ENCODE measurements at places on chromosomes 1 and 21. TPM values are rescaled to one million over a fixed set of nuclear protein-coding genes. Genes with fewer than 3 reads are reported as not detected.

The CLDN14 gene
- total RNA-seq: not detected

The CAMK2N1 gene
- 10.2 TPM for total RNA-seq

The SPOCD1 gene
- 42.2 TPM for total RNA-seq

The LCE2B gene
- total RNA-seq: not detected

The CASQ2 gene
- total RNA-seq: not detected

- H3K27ac ChIP-seq: no peak overlapping the region
- DNase-seq: no peak
- H3K27me3 ChIP-seq: peaks cover 2% of the 10 kb centered on the region
- H3K36me3 ChIP-seq: no peaks in the 10 kb centered on the region
Observed at GRCh38 chr1:14726606-14727005, 128.1 kb downstream of the KAZN start.

DNA sequence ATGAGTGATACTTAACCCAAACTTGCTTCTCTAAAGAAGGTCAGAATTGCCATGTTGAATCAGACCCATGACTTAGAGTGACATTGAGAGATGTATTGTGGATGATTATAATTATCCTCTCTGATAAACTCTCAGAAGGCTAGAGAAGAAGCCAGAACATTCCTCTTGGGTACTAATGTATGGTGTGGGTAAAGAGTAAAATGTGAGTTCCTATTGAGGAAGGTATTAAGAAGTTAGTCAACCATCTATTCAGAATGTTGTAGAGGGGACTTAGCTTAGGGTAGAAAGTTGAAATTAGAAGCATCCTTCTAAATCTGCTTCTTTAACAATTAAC is 7.3 kb downstream of the GMEB1 start:
- H3K27ac ChIP-seq: no peak overlapping the region
- H3K4me3 ChIP-seq: no peak overlapping the region
- peaks cover 7% of the 10 kb centered on the region for H3K4me1 ChIP-seq

DNA sequence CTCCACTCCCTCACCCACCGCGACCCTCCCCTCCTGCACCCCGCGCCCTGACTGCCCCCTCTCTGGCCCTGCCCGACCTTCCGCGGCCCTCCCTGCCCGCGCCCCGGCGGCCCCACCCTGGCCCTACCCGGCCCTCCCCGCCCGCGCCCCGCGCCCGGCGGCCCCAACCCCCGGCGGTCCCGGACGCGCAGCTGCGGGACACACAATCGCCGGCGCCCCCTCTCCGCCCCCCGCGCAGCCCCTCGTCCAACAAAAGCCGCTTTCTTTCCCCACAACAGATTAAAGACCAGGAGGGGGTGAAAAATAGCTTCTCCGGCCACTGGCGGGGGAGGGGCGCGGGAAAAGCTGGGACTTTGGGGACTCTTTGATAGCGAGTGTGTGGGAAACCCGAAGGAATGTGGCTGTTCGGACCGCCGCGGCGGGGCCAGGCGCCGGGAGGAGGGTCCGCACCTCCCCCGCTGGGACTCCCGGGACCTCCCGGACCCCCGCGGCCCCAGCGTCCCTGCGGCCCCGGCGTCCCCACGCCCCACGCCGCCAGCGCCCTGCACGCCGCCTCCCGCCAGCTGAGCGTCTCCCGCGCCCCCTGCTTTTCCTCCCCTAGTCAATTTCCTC is 8.8 kb upstream of the ID3 start:
- no peaks in the 10 kb centered on the region for H3K36me3 ChIP-seq
- H3K27me3 ChIP-seq: no peaks in the 10 kb centered on the region
- no peak for DNase-seq

DNA sequence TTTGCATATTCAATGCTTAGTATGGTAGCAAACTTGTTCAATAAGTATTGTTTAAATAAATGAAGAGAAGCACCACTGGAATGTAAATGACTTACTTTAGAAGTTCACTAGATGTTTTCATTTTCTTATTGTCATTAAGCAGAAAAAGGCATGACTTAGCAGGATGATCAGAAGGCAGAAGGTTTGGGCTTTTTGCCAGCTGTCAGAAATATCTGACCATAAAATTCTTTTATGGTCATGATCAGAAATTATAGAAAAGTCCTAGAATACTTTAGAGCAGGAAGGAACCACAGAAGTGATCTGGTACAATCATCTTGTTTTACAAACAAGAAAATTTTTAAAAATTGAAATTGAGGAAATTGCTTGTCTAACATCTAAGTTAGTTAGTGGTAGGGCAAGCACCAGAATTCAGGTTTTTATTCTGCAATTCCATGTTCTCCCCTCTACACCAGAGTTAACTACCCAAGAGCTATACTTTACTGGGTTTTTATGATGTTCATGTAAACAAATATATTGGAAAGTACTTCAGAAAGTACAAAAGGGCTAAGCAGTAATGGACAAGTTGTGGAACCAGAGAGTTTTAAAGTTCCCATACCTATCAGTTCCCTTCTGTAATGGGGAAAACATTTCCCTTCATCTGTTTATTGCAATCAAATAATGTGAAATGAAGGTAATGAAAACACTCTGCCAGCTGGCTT is 10.1 kb downstream of the FMO5 start:
- no peak overlapping the region for H3K4me3 ChIP-seq
- no peak overlapping the region for H3K27ac ChIP-seq
- no peak for DNase-seq
- H3K36me3 ChIP-seq: no peaks in the 10 kb centered on the region
- H3K27me3 ChIP-seq: no peaks in the 10 kb centered on the region

GRCh38 chr1:84090447-84091245 is 53.4 kb upstream of the PRKACB start:
- H3K4me1 ChIP-seq: no peaks in the 10 kb centered on the region
- H3K36me3 ChIP-seq: peaks cover 5% of the 10 kb centered on the region
- no peak overlapping the region for H3K4me3 ChIP-seq
- no peak for DNase-seq
- H3K27me3 ChIP-seq: no peaks in the 10 kb centered on the region
- no peak overlapping the region for H3K27ac ChIP-seq

DNA sequence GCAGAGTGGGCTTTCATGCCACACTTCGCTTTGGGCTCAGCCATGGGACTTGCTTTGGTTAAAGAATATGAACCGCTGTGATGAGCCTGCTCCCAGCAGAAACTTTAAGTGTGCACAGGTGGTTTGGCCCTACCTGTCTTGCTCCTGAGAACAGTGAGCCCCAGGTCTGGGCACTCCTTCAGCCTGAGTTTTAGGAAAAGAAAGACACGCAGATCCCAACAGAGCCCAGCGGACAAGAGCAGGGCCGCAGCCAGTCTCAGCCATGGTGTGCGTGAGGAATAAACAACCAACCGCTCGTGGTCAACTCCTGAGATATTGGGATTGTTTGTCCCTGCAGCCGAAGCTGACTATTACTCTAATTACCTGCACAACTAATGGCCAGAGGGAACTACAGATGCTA is 217.1 kb upstream of the C1orf174 start:
- no peaks in the 10 kb centered on the region for H3K27me3 ChIP-seq
- no peaks in the 10 kb centered on the region for H3K36me3 ChIP-seq
- no peak for DNase-seq
- H3K27ac ChIP-seq: no peak overlapping the region
- no peaks in the 10 kb centered on the region for H3K4me1 ChIP-seq

DNA sequence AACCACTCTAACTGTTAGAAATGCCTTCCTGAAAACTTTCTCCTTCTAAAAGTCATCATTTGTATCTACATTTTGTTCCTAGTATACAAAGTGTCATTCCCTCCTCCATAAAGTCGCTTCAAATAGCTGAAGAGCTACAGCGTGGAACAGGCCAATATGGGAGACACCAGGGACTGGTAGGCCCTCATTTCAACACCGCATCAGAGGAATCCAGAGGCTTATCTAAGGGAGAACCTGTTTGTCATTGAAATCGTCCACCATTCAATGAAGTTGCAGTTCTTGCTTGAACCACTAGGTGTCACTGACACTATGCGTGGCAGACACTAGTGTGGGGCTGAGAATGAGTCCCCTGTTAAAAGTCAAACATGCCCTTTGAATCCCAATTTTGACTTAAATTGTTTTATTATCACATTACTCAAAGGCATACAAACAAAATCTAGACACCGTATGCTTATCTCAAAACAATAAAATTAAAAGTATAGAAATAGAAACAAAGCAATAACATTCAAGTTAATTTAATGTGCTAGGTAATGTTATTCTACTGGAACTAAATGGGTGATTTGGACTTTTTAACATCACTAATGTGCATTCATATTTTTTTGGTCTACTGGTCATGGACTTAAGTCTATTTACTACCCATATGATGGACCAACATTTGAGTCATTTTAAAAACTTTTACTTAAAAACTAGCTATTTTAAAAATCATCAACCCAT is 182.3 kb downstream of the FCRL5 start:
- no peak overlapping the region for H3K4me3 ChIP-seq
- no peaks in the 10 kb centered on the region for H3K36me3 ChIP-seq
- no peaks in the 10 kb centered on the region for H3K4me1 ChIP-seq
- H3K27me3 ChIP-seq: peaks cover 1% of the 10 kb centered on the region
- DNase-seq: peak; percentile 43

- H3K27ac ChIP-seq: peak overlapping the region; percentile 44
- H3K4me3 ChIP-seq: no peak overlapping the region
- peaks cover 22% of the 10 kb centered on the region for H3K36me3 ChIP-seq
- no peaks in the 10 kb centered on the region for H3K27me3 ChIP-seq
- DNase-seq: no peak
Observed at GRCh38 chr1:88802404-88802803, 89.0 kb downstream of the GTF2B start.

DNA sequence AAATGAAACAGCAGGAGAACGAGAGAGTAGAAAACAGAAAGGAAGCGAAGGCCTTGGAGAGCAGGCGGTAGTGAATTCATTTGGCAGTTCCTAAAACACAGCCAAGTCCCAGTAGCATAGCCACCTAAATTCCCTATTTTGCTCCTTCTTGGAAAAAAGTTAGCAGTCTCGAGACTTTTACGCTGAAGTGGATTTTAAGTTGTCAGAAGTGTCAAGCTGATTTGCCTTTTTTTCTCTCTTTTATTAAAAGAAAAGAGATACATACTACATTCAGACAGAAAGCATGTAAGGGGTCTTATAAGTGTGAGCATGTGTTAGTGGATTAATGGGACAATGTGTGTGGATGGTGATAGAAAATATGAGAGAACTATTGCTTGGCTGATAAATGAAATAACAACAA is 19.2 kb downstream of the NFIA start:
- H3K27ac ChIP-seq: no peak overlapping the region
- no peak for DNase-seq
- H3K4me1 ChIP-seq: no peaks in the 10 kb centered on the region
- no peak overlapping the region for H3K4me3 ChIP-seq
- no peaks in the 10 kb centered on the region for H3K36me3 ChIP-seq
- H3K27me3 ChIP-seq: no peaks in the 10 kb centered on the region

- no peak overlapping the region for H3K4me3 ChIP-seq
- no peaks in the 10 kb centered on the region for H3K36me3 ChIP-seq
- no peaks in the 10 kb centered on the region for H3K4me1 ChIP-seq
- H3K27me3 ChIP-seq: no peaks in the 10 kb centered on the region
Observed at GRCh38 chr1:79519084-79519760, 512.7 kb upstream of the ADGRL4 start.

DNA sequence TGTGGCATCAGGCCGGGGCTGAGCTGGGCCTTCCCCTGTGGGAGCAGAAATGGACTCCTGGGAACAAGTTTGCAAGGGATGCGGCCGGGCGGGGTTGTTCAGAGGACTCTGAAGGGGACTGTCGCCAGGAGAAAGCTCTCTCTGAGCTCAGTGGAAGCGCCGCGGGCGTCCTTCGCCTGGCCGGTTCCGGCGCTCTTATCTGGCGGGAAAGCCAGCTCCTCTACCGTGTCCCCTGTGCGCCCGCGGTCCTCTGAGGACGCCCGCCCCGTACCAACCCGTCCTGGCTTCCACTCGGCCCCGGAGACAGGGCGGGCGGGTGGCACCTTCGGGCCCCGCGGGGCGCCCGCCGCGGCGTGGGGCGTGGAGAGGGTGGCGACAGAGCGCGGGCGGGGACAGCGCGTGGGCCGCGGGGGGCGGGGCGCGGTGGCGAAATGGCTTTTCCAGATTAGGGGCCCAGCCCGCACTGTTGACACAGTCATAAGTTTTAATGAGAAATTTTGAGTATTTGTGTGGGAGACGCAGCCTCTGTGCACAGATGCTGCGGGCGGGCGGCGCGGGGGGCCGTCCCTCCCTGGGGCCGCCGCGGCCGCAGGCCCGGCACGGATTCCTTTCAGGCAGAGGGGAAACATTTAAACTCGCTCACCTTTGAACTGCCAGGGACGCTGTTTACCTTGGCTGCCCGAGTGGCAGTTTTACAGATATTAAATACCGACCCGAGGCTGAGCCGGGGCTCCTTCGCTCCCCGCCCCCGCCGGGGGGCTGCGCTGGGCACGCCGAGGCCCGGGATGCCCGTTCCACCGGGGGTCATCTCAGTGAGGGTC is 70.2 kb downstream of the FOXD2 start:
- H3K4me1 ChIP-seq: no peaks in the 10 kb centered on the region
- no peak for DNase-seq
- no peak overlapping the region for H3K27ac ChIP-seq
- H3K4me3 ChIP-seq: no peak overlapping the region

GRCh38 chr1:200780545-200781369 is 42.1 kb downstream of the CAMSAP2 start:
- H3K4me1 ChIP-seq: peaks cover 10% of the 10 kb centered on the region
- H3K27me3 ChIP-seq: no peaks in the 10 kb centered on the region
- H3K27ac ChIP-seq: no peak overlapping the region
- peaks cover 11% of the 10 kb centered on the region for H3K36me3 ChIP-seq
- peak overlapping the region; percentile 45 for H3K4me3 ChIP-seq

DNA sequence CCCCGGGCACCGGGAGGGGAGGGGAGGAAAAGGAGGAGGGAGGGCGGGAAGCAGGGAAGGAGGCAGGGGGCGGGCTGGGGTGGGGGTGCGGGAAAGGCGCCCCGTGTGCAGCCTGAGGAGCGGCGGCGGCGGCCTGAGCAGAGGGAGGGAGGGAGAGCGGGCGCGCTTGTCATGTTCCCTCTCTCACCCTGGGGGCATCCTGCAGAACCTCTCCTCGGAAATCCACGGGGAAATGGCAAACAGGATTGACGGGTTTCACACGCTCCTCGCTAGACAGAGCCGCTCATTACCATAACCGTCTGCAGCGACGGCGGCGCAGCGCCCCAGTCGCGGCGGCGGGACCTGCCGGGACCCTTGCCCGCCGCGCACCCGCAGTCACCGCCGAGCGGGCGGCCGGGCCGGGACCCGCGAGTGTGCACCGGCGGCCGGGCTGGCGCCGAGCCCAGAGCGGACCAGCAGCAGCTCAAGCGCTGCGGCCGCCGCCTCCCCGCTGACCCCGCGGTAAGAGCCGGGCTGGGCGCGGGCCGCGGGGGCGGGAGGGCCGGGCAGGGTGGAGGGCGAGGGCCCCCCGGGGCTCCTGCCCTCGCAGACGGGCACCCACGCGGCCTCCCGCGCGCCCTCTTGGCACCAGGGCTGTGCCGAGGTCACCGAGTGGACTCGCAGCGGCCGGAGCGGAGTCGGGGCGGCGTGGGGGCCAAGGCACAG is at the start of gene SERTAD4:
Gene SERTAD4 (plus strand): TSS at position 286 of the 705 bp plus-strand sequence. CDS start 5,165 bp downstream, outside the sequence.
- peak within 1 kb of the TSS; percentile 36 for H3K27ac ChIP-seq
- H3K36me3 ChIP-seq: no peaks in the 10 kb centered on the region
- DNase-seq: no peak
- H3K27me3 ChIP-seq: peaks cover 55% of the 10 kb centered on the region
- peak within 1 kb of the TSS; percentile 60 for H3K4me3 ChIP-seq
- H3K4me1 ChIP-seq: peaks cover 7% of the 10 kb centered on the region

All from IMR-90 (cell line).